MM.1S (cell line): ENCODE measurements at places on chromosomes 16 and 17.

- H3K36me3 ChIP-seq = no peaks in the 10 kb centered on the region
- H3K4me1 ChIP-seq = peaks cover 39% of the 10 kb centered on the region
- peak; percentile 59 for DNase-seq
- no peaks in the 10 kb centered on the region for H3K27me3 ChIP-seq
Observed at GRCh38 chr16:70793851-70794502, 7.0 kb downstream of the VAC14 start.

DNA sequence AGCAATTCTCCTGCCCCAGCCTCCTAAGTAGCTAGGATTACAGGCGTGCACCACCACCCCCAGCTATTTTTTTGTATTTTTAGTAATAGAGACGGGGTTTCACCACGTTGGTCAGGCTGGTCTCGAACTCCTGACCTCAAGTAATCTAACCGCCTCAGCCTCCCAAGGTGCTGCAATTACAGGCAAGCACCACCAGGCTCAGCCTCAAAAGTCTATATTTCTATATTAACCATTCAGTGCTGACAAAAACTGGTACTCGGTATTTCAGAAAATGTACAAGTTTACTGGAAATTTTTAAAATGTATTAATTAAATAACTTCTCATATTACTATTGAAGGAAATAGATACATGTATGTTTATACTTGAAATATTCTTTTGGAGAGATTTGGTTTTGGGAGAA is 1.4 kb upstream of the HEXD start:
- H3K4me1 ChIP-seq = no peaks in the 10 kb centered on the region; the same call in 1 of the 2 replicates
- H3K27me3 ChIP-seq = no peaks in the 10 kb centered on the region
- H3K27ac ChIP-seq = no peak overlapping the region
- no peaks in the 10 kb centered on the region for H3K36me3 ChIP-seq

DNA sequence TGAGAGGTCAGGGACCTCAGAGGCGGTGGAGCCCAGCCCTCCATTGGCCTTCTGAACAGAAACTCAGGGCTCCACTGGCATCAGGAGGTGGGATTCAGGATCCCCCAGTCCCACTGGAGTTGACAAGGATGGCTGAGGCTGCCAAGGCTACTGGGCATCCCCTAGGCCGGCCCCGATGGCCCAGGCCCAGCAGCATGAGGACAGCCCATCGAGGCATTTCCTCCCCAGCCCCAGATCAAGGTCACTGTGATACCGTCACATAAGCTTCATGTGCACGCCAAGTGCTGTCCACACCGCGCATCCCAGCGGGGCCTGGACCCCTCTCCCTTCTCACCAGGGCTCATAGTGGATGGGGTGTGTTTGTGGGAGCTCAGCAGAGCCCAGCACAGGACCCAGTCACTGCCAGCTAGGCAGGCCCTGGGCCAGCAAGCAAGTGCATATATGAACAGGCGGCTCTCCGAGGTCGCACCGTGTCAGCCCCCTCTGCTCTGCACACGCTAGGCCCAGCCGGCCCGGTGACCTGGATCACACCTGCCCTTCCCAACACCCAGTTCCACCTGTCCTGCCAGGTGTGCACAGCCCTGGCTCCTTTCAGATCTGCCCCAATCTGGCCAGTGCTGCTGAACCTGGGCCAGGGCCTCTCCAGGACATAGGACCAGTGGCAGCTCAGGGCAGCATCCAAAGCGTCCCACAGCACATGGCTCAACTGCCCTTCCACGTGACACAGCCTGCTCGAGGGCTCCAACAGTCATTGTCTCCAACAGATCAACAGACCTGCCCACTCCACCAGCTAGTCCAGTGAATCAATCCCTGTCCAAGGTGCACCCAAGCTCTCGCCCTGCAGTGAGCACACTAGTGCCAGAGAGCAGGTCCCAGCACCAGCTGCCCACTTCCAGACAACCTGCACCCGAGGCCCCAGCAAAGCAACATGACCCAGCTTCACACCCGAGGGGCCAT is 32.8 kb upstream of the RASD1 start:
- no peaks in the 10 kb centered on the region for H3K36me3 ChIP-seq
- no peaks in the 10 kb centered on the region for H3K27me3 ChIP-seq
- no peak overlapping the region for H3K27ac ChIP-seq
- H3K4me1 ChIP-seq = no peaks in the 10 kb centered on the region
- no peak for DNase-seq
- no peak overlapping the region for H3K4me3 ChIP-seq

DNA sequence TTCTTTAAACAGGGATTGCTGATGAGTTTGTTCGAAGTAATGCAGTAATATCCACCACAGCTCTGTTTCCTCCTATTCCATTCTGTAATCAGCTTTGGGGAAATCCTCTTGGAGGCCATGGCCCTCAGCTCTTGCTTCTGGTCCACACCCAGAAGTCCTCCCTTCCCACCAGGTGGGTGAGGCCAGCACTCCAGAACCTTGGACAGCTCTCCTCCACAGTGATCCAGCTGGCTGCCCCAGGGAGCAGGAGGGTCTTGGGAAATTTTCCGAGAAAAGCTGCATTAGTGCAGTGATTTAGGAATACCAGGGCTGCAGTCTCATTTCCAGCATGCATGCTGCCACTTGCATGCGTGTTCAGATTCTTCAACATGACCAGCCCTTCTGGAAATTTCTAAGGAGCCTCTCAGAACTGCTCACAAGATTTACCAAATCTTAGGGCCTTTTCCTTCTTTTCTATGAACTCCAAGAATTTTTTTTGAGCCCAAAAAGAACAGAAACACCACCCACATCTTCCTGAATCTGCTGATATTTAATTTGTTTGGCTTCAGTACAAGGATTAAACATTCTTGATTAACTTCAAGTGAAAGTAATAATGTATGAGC is 4.2 kb downstream of the SMPD3 start:
- no peaks in the 10 kb centered on the region for H3K27me3 ChIP-seq
- H3K27ac ChIP-seq = no peak overlapping the region
- no peak overlapping the region for H3K4me3 ChIP-seq
- 0 out of 2 replicates have a peak, but pooled peaks cover 2% of the 10 kb centered on the region for H3K4me1 ChIP-seq

- DNase-seq = no peak
- H3K36me3 ChIP-seq = no peaks in the 10 kb centered on the region
- H3K4me1 ChIP-seq = no peaks in the 10 kb centered on the region
- no peaks in the 10 kb centered on the region for H3K27me3 ChIP-seq
- no peak overlapping the region for H3K4me3 ChIP-seq
Observed at GRCh38 chr16:27498916-27499658, 50.6 kb downstream of the GTF3C1 start.

DNA sequence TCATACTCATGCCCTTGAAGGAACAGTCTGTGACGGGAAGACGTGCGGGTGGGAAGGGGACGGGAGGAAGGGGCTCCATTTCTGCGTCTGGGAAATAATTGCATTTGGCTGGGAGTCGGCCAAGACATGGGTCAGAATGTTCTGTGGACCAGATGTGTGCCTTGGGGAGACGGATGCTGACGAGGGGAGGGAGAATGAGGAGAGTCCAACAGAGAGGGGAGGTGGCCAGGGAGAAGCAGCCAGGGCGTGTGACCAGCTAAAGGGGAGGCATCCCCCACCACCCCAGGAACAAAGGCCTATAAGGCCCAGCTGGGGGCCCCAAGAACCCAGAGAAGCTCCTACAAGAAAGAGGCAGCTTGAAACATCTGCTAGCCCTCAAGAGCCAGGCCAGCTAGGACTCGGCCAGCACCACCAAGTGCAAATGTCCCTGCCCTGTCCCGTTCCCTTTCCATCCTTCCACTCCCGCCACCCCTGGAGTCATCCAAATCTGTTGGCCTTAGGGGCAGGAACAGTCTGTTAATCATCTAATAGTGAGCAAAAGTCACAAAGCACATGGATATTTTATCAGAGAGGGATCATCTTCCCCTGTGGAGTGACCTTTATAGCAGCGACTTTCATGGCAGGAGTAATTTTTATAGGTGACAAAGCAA is 42.5 kb upstream of the BCO1 start:
- no peaks in the 10 kb centered on the region for H3K4me1 ChIP-seq
- no peak overlapping the region for H3K4me3 ChIP-seq
- no peak overlapping the region for H3K27ac ChIP-seq
- no peaks in the 10 kb centered on the region for H3K27me3 ChIP-seq
- no peaks in the 10 kb centered on the region for H3K36me3 ChIP-seq
- DNase-seq = no peak

GRCh38 chr17:72995008-72995656 is 97.4 kb downstream of the SLC39A11 start:
- H3K27ac ChIP-seq = no peak overlapping the region
- DNase-seq = no peak
- H3K36me3 ChIP-seq = no peaks in the 10 kb centered on the region
- H3K4me3 ChIP-seq = no peak overlapping the region
- no peaks in the 10 kb centered on the region for H3K4me1 ChIP-seq

GRCh38 chr17:80243526-80244433 is 16.9 kb upstream of the RNF213 start:
- H3K27me3 ChIP-seq = no peaks in the 10 kb centered on the region
- H3K27ac ChIP-seq = no peak overlapping the region
- no peaks in the 10 kb centered on the region for H3K36me3 ChIP-seq
- H3K4me1 ChIP-seq = no peaks in the 10 kb centered on the region
- no peak for DNase-seq
- H3K4me3 ChIP-seq = no peak overlapping the region

DNA sequence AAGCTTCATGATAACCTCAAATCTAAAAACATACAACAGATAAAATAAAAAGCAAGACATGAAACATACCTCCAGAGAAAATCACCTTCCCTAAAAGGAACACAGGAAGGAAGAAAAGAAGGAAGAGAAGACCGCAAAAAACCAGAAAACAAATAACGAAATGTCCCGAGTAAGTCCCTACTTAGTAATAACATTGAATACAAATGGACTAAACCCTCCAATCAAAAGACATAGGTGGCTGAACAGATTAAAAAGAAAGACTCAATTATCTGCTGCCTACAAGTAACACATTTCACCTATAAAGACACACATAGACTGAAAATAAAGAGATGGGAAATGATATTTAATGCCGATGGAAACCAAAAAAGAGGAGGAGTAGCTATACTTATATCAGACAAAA is 6.2 kb downstream of the FBXO39 start:
- no peaks in the 10 kb centered on the region for H3K36me3 ChIP-seq
- H3K27ac ChIP-seq = no peak overlapping the region
- no peak overlapping the region for H3K4me3 ChIP-seq
- H3K27me3 ChIP-seq = no peaks in the 10 kb centered on the region

GRCh38 chr17:43595466-43595865 is 49.3 kb upstream of the ETV4 start:
- peaks cover 78% of the 10 kb centered on the region for H3K27me3 ChIP-seq
- no peaks in the 10 kb centered on the region for H3K4me1 ChIP-seq
- no peak for DNase-seq
- H3K27ac ChIP-seq = no peak overlapping the region
- H3K36me3 ChIP-seq = no peaks in the 10 kb centered on the region

- peak overlapping the region; percentile 95; the same call in 1 of the 2 replicates for H3K27ac ChIP-seq
- 0 out of 2 replicates have a peak, but pooled peaks cover 6% of the 10 kb centered on the region for H3K4me1 ChIP-seq
- H3K36me3 ChIP-seq = no peaks in the 10 kb centered on the region
- no peaks in the 10 kb centered on the region for H3K27me3 ChIP-seq
Observed at GRCh38 chr17:43169561-43170139, 1.4 kb upstream of the NBR1 start.
